Immature natural killer cell (primary cell): ENCODE measurements at places on chromosomes 12 and 14.
A peak's percentile ranks its signal among the peaks of the same experiment; 100 is the strongest.

- no peak for DNase-seq
Observed at GRCh38 chr12:2111826-2112225, 59.0 kb downstream of the CACNA1C start.

DNA sequence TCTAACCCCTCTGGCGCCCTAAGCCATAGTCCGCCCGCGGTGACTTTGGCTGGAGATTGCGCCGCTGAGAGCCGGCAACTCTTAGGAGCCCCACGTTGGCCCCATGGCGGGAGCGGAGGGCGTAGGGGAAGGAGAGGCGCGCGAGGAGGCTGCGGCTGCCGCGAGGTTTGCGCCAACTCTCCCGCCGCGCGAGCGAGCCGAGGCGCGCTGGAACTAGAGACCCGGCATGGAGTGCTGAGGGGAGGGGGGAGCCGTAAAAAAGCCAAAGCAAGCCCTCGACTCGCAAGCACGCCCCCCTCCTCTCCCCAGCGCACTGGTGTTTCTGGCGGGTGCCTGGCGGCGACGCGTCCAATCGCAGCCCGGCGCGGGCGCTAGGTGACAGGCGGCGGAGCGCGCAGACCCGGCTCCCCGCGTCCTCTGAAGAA is at the start of gene SYT10:
Gene SYT10, minus strand, starts transcription at position 233 of the 425 bp plus-strand sequence. CDS start 297 bp downstream, outside the sequence.
- no peak for DNase-seq

DNA sequence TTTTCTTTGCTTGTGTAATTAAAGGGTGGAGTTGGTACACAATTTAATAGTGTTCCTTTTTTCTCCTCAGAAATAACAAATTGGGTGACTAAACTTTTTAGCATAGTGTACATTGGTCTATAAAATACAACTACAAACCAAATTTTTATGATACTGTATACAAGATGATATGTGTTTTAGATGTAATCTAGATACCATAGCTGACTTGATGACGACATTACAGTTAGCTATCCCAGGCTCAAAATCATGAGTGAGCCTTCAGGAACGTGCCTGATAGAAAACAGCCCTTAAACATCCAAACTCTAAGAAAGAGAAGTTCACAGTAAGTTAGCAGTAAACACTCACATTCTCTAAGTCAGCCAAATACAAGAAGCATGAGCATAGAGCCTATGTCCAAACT is 99.0 kb upstream of the SSTR1 start:
- DNase-seq = no peak

- no peak for DNase-seq
Observed at GRCh38 chr12:128026696-128027574, 240.0 kb upstream of the TMEM132C start.

DNA sequence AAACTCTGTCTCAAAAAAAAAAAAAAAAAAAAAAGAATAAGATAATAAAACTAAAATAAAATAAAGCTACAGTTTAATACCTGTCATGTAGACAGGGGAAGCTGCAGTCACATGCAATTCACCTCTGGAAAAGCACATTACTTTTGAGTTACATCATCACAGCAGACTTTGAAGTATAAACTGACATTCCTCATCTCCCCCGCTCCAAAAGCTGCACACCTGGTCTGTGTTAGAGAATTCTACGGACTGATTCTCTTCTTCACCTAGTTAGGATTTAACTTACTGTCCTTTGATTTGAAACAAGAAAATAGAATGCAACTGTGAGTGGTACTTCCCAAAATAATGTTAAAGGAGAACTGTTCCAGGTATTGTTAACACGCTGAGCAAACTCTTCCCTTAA is 25.1 kb downstream of the SPPL3 start:
- no peak for DNase-seq

DNA sequence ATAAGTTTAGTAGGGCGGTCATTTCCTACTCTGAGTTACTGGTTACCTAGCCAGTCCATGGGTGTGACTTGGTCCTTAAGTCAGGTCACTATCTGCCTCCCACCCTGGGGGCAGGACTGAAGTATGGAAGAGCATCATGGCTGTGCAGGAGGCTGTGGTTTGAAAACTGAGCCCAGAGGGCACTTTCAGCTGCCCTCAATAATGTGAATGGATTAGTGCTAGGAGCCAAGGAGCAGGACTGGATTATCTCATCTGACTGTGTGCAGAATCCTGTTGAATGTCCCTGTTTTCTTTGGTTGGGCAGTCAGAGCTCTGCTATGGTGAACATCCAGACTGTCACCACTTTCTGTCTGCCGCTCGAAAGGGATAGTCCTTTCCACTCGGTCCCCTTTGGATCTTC is 1.6 kb downstream of the ATXN7L3B start:
- DNase-seq = no peak

DNA sequence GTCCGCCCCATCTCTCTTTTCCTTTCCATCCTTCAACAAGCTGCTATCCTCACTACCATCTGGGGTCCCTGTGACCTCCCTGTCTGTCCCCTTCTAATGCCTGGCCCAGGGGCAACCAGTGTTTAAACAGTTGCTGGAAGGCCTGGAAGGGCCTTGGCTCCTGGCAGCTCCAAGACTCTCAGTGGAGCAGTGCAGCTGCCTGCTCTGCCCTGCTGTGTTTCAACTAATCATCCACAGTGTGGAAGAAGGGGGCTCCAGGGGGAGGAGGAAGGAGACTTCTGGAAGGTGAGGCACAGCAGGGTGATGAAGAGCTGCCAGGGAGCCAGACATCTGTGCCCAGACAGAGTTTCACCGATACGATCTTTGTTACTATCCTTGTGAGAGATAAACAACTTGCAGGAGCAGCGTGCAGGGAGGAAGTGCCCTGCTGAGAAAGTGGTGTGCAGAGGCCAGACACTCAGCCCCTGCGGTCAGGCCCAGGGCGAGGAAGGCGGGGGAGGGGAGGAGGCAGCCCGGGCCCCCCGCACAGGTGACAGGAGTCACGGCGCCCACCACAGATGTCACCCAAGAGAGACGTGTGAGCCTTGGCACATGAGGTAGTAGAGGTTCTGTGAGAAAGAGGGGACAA is 1061.8 kb downstream of the BCL11B start:
- DNase-seq = peak; percentile 32

DNA sequence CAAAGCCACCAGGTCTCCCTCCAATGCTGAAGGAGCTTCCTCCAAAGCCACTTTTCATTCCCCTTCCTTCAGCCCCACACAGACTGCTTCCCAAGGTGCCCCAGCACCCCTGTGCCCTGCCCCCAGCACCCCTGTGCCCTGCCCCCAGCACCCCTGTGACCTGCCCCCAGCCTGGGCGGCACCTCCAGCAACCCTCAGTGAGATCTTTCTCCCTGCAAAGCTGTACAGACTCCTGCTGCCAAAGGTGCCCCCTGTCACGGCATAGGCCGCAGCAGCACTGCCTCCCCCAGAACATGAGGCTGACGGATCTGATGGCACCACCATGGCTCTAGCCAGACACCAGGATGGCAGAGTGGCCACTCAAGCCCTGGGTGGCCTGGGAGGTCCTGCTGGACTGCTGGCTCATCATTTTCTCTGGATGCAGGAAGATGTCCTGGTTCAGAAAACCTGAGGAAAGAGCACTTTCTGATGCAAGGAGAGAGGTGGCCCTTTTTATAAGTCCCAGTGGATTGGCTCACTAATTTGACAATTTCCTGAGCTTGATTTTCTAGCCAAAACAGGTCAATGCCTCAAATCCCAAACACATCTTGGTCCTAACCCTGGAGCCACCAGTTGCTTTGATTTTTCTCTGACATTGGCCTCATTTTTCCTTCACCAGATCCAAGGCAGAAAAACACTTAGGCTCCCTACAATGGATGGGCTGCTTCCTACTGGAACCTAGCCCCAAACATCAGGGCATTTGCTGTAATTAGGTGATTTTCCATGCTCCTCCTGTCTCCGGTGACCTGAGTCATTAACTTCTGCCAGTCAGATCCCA is 32.7 kb upstream of the KRT77 start:
- no peak for DNase-seq

- no peak for DNase-seq
Observed at GRCh38 chr12:108318472-108319275, 20.4 kb downstream of the CMKLR1 start.

GRCh38 chr14:68679746-68680467 is 113.0 kb downstream of the ZFP36L1 start:
- DNase-seq = no peak

GRCh38 chr14:105074601-105075053 is 9.4 kb upstream of the GPR132 start:
- DNase-seq = no peak

GRCh38 chr12:119936705-119937311 is 52.2 kb upstream of the BICDL1 start:
- DNase-seq = no peak

DNA sequence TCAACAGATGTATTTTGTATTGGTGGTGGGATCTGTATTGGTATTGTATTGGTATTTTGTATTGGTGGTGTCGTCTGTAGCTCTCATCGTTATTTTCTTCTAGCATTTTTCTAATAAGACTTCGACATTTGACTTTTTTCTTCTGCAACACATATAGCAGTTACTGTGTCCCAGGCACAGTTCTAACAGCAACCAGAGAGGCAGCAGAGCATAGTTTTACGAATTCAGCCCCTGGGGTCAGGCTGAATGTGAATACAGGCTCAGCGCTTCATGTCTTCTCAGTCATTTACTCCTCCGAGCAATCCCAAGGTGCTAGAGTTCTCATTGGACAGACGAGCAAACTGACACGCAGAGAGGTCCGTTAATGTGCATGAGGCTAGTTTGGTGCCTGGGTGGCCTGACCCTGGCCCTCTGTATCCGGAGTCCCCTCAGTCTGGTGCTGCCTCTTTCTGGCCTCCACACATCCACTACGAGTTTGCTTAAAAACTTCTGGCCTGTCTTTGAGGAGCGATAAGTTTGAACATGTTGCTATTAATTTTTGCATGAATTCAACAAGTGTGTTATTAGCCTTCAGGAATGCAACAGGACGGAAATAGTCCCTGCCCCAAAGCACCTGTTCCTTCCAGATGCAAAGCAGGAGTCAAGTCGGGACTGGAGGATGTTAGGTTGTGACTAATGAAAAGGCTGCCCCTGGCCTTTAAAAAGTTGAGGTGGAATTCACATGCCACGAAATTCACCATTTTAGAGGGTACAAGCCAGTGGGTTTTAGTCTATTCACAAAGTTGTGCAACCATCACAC is 87.0 kb downstream of the GLT1D1 start:
- no peak for DNase-seq

- DNase-seq = no peak
Observed at GRCh38 chr12:13093848-13094220, 9.6 kb downstream of the GSG1 start.

DNA sequence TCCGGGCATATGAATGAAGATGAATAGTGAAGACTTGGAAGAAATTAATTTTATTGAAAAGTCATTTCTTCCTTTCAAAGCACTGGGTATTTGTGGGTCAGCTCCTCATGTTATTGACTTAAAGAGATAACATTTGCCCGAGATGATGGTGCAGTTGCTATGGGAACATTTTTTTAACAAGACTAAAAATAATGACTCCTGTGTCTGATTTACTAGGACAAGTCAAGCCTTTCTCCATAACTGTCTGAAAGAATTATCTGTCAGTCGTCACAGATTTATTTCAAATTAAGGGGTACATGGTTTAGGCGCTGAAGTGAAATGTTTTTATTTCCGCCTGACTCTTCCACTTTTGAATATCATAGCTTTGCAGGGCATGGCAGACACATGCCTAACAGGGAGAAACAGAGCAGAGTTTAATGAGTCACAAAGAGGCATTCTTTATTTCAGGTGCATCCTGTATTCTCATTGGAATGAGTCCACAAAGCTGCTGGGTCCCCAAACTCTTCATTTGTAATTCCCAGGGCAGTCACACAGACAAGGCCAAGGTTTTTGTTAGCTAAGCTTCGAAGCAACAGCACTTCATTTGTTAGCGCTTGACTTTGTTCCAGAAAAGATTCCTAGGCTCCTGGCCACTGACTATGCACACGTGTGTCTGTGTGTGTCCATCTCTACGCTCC is 4.3 kb upstream of the GPHB5 start:
- DNase-seq = no peak

- no peak for DNase-seq
Observed at GRCh38 chr12:4115570-4115969, 158.0 kb upstream of the CCND2 start.
